ENCODE measurements at places on chromosomes 3 and 15.

DNA sequence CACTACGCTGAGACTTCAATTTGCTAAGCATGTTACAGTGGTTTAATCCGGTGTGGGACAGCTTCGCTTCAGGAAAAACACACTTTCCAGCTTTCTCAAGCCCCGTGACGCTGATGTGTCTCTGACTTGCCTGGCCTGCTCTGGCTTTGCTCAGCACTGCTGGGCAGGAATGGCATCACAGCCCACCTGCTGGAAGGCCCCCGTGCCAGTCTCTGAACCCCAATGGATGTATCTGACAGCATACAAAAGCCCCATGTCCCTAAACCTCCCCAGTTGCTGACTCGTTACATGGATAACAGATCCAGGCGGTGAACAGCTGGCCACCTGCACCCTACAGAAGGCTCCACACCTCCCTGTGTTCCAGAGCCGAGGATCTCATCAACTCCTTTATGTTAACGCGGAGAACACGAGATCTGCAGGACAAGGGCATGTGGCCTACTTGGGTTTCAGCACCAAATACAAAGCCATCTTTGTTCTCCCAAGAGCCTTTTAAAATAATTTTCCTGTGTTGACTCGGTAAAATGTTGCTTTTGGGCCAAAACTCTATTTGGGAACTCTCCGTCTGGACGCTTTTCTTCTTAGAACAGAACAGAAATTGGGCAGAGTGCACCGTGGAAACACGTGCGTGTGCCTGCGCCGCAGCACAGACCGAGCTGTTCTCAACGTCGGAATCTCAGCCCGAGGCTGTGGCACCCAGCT is 61.4 kb downstream of the ATP10A start:
- no peak for DNase-seq

DNA sequence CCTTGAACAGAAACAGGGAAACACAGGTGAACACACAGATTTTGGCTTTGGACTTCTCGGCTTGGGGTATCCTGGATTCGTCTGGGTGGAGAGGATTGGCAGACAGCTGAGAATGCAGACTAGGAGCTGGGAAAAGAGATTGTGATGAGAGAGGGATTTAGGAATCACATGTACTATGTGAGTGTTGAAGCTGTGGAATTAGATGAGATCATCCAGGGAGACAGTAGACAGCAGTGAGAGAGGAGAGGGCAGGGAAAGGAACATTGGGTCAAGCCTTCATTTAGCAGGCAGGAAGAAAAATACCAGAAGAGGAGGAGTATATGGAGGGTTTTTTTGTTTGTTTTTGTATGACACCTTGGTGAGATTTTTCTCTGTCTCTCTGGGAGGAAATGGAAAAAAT is 262.1 kb upstream of the TBL1XR1 start:
- no peak for DNase-seq

- DNase-seq = no peak
Measured at GRCh38 chr3:121592856-121593702, at the start of gene FBXO40. Gene FBXO40, plus strand, starts transcription at chr3:121593379. Its CDS starts 27,197 bp downstream, at chr3:121620576.

DNA sequence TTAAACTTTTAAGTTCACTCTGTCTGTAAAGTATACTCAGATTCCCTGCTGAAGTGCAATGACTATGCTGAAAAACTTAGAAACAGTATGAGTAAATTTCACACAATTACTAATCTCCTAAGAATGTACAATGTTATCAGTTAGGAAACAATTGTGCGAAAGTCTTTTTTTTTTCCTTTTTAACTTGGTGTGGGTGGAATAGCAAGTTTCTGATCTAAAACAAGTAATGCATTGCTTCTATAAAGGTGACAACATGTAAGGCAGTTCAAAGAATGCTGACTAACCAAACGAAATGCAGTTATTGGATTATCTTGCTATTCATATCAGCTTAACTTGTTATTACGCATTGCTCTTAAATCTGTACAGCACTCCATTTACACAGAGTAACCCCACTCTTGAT is 19.3 kb upstream of the SLC12A8 start:
- DNase-seq = no peak

DNA sequence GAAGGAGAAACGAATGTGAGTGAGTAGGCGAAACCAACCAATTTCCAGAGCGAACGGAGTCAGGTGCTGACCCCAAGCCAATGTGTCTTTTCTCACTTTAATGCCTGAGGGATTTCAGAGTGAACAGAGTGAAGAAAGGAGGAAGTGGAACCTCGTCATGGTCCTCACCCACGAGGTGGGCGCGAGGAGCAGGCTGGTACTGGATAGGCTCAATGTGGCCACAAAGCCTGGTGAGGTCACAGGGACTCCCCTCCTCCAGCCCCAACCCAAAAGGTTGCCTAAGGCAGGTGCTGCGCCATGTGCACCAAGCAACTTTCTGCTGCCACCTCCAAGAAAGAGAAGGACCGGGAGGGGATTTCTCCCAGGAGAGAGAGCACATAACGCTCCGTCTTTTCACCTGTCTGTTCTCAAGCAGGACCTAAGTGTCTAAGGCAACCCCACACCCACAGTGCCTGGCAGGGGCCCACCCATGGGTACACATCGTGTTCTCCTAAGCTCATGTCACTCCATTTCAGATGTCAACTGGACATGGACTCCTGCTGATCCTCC is 3.8 kb downstream of the NRROS start:
- no peak for DNase-seq

DNA sequence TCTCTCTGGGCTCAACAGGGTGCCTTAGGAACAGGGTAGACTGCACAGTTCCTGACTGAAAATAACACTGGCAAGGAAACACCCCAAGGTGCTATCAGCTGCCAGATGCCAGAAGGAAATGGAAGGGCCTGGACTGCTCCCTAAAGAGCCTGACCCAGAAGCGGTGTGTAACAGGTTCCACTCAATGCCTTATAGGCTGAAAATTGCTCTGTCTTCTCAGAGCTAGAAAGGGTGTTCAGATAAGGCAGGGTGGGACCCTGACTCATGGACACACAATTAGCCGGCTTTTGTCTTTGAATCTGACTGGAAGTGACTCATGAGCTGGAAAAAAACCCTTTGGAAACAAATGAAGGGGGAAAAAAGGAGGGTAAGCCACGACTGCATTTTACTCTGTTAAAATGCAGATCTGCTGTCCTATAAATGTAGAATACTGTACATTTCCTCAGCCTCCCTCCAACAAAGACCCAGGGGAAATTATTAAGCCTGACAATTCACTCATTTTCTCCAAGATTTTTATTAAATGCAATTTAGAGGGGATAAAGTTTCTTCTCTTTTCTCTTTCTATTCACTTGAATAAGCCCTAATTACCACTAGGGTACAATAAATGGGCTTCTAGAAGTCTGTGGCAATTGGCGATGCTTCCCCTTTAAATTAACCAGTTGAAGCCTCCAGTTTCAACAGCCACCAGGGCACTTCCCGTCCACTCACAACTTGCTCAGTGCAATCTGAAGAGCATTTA is 160.2 kb upstream of the TBL1XR1 start:
- no peak for DNase-seq

All from activated naive CD8-positive, alpha-beta T cell treated with anti-CD3 and anti-CD28 coated beads, Interleukin-2, amount 50 U/mL, for 16 hours (primary cell).